Inflammatory macrophage treated with lipopolysaccharide for 4 hours (primary cell): ENCODE measurements at places on chromosomes 11 and 22.

DNA sequence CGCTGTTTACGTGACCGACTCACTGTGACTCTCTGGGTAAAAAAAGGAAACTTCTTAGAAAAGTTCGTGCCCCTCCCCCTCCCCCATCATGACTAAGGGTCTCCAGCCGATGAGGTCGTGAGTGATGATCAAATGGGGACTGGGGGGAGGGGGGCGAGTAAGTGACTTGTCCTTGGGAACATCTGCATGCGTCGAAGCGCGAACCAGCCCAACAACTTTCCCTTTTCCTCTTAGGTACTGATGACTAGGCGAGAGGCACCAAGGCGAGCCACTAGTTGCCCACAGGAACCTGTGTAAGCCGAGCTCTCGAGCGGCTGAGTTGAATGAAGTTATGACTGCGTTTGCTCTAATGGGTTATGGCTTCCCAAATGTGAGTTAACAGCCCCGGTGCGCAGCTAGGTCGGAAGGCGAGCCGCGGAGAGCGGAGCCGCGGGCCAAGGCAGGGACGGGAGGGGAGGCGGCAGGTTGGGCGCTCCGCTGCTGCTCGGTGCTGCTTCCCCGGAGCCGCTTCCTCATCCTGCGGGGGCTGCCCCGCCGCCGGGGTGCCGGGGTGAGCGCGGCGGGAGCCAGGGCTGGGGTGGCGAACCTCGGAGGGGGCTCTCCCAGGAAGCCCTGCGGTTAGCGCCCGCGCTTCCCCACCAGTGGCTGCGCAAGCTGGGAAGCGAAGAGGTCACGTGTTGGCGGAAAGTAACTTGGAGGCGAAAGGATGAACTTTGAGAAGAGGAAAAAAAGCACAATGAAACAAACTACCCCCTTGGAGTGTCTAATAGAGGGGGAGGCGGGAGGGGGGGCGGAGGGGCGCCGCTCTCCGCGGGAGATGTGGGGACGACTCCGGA lies 22.1 kb upstream of the BDNF start:
- DNase-seq, result no peak

DNA sequence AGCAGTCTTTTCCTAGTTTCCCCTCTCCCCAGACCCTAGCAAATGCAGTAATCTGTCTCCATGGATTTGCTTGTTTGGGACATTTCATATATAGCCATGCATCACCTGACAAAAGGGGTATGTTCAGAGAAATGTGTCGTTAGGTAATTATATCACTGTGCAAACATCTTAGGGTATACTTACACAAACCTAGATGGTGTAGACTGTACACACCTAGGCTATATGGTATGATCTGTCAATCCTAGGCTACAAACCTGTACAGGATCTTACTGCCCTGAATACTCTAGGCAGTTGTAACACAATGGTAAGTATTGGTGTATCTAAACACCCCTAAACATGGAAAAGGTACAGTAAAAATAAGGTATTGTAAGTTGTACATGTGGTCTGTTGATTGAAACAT lies 23.8 kb downstream of the QSER1 start:
- DNase-seq, result no peak

- DNase-seq, result peak; percentile 90
Observed at GRCh38 chr22:45131749-45132148, 32.0 kb upstream of the NUP50 start.

DNA sequence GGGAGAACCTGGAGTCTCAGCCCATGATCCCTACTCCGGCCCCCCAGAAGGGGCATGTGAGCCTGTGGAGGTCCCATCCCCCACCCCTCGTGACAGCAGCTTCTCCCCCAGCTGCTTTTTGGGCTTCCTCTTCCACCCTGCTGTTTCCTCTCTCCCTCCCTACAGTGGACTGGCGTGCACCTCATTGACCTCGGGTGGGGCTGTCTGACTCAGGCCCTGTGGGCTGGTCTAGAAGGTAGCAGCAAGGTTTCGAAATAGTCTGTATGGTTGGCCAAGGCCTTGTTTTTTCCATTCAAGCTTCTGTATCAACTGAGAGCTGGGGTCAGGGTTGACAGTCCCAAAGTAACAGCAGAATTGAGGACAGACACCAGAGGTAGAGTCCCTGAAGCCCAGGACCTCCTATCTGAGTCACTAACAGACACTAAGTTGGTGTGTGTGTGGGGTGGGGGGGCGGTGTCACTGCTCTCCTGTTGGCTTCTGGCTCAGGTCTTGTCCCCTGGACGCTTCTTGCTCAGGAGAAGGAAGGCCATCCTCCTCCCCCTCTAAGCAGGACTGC lies 7.7 kb downstream of the SLC37A2 start:
- DNase-seq, result peak; percentile 95

GRCh38 chr22:39238966-39239505 lies 5.7 kb downstream of the PDGFB start:
- DNase-seq, result no peak

DNA sequence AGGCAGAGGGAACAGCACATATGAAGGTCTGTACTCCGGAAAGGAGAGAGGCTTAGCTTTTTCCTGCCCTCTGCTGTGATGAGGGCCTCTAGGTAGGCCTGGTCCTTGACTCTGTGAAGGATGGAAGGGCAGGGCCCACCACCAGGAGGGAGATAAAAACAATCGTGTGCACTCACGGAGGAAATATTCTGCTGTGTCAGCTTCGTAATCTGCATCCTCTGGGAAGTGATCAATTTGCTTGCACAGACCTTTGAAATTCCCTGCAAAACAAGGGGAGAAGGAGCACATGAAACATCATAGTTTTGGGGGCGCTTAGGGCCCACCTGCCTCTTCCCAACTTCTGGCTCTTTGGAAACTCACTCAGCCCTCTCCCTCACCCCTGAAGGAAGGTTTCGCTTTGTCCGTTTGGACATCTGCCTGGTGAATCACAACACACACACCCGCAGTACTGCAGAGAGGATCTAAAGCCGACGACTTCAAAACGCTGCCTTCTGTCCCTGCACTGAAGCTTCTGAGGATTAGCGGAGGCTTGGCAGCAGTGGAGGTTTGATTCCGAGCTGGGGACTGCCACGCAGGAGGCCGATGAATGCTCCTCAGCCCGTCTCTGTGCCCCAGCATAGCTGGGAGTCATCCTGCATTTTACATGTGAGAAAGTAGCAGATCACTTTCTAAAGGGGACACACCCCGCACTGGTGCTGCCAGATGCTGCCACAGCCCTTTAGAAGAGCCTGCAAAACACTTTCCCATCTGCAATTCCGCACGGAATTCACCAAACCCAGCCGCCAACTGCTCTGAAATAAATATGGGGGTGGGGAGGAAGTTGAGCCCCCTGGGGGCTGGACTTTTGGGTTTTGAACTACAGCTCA lies 58.6 kb upstream of the EIF3D start:
- DNase-seq, result no peak

DNA sequence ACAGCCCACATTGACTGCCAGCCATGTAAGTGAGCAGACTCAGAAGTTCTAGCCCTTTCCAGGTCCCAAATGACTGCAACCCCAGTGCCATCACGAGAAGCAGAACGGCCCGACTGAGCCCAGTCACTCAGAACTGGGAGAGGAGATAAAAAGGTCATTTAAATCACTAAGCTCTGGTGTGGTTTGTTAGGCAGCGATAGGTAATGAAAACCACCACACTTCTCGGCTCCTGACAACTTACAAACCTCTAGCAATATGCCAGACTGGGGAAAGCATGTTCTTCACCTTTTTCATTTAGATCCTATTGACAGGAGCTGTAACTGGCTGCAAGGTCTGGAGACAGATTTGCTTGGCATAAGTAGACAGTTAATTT lies 6.7 kb downstream of the SLC15A3 start:
- no peak for DNase-seq

- no peak for DNase-seq
Observed at GRCh38 chr11:118544647-118545010, 13.6 kb downstream of the TMEM25 start.

DNA sequence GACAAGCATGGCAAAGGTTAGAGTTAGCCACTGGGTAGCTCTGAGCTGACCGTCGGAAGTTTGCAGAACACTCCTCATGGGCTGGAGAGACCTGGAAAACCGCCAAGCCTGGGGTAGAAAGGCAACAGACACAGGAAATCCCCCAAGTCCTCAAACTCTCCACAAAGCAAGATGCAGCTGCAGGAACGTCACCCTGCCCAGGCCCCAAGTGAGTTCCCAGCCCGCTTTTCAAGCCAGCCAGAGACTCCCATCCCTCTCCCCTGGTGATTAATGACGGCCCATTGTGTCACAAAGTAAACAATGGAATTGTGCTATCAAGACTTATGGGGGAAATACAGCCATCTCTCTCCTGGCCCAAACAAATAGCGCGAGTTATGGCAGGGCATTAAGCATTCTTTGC lies 633.0 kb downstream of the TBC1D22A start:
- DNase-seq, result no peak

GRCh38 chr11:86249307-86250098 lies 5.0 kb downstream of the EED start:
- no peak for DNase-seq

DNA sequence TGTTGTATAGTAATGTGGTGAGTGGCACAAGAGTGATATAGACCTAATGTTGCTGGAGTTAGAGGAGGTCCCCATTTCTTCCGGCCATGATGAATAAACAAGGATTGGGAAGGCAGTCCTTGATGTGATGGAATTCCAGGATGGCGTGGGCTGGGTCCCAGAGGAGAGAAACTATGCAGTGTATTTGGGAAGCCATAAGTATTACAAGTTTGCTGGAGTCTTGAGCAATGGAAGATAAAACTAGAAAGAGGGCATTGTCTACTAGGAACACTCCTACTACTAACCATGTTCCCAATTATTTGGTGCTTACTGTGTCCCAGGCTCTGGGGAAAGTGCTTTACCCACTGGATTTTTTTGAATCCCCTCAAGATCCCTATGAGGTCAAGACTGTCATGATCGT lies 20.0 kb downstream of the LDLRAD3 start:
- no peak for DNase-seq

DNA sequence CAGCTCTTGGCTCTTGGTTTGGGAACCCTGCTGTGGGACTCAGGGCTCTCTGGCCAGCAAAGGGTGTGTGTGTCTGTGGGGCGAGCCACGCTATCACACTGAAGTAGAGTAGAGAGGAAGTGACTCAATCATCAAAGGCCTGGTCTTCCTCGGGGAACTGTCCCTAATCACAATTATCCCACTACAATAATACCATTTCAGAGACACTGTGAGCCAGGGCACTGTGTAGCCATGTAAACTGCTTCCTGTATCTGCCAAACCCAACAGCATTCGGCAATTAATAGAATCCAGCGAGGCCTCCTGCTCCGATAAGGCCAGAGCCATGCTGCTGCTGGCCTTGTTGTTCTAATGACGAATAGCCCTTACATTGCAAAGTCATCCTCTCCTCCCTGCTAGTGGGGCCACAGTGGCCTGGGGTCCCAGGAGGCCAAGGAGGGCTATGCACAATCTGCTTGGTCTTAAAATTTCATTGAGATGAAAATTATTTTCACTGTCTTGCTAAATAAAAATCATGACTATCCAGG lies 49.8 kb upstream of the LMO2 start:
- peak; percentile 62 for DNase-seq

GRCh38 chr11:68735646-68736045 lies 15.7 kb downstream of the TESMIN start:
- peak; percentile 64 for DNase-seq

- peak; percentile 54 for DNase-seq
Observed at GRCh38 chr22:33923660-33924246, 3.5 kb upstream of the LARGE1 start.

GRCh38 chr11:115132436-115133228 lies 371.6 kb downstream of the CADM1 start:
- DNase-seq, result no peak

DNA sequence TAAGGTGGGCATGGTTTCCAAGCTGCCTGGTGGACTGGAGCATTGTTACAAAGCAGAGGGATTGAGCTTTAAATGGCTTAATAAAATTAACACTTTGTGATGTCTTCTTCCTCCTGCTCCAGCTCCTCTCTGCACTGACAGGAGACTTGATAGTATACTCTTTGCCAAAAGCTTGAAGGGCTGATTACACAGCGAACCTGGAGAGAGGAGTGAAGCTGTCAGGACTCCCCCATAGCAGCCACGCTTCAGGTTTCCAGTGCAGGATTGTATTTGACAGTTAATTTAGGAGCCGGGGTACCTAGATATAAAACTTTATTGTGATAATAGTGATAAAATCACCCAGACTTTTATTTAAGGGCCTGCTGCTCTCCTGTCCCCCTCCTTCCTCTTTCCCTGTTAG lies 50.0 kb downstream of the TRIM44 start:
- DNase-seq, result no peak

- no peak for DNase-seq
Observed at GRCh38 chr22:20125201-20126174, 6.1 kb upstream of the ZDHHC8 start.

DNA sequence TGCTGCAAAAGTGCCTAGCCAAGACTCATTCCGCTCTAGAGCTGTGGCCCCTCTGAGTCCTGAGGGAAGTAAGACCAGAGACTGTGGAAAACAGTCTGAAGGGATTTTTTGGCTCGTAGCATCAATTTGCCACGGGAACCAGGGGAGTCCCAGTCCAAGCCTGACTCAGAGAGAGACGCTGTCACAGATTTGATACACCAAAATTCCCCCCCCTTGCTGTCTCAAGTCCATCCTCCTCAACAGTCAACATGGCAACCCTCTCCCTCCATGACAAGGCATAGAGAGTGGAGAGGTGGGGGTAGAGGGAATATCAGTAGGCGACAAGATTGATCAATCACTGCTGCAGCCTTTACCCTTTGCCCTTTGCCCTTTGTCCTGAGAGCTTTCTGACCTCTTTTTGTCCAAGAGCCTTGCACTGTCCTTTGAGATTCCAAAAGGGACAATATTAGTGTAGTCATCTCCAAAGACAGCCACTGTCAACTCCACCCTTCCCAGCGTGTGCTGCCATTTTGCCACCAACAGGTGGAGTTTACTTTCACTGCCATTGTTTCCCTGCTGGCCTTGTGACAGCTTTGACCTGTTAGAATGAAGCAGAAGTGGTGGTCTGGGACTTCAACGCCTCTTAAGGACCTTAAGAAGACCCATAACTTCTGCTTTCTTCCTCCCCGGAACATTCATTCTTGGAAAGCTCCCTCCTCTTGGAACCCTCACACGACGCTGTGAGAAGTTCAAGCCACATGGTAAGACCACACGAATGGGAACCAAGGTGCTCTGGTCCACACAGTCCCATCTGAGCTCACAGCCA lies 7.3 kb downstream of the SLC15A3 start:
- peak; percentile 59 for DNase-seq

GRCh38 chr22:47092896-47093311 lies 330.5 kb downstream of the TBC1D22A start:
- DNase-seq, result no peak

- DNase-seq, result no peak
Observed at GRCh38 chr22:42910221-42910942, 53.3 kb upstream of the ARFGAP3 start.

DNA sequence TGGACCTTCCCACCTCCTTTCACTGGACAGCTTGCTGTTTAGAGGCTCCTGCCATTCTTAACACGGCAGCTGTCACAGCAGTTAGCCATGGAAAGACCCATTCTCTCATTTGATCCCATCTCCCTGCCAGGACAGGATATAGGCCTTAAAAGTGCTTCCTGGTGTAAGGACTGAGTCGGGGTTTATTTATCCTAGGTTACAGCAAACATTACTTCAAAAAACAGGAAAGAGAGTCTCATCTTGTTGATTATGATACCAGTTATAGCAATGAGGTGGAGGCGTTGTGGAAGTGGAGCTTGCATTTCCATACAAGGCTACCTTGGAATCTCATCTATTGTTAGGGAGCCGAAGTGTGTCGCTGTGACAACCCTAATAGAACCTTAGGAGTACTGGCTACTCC lies 17.4 kb upstream of the ETS1 start:
- DNase-seq, result no peak
